ENCODE measurements at places on chromosomes 2 and 18.

- H3K27ac ChIP-seq = peak overlapping the region; percentile 47
- H3K4me1 ChIP-seq = no peaks in the 10 kb centered on the region
- H3K27me3 ChIP-seq = no peaks in the 10 kb centered on the region
- H3K36me3 ChIP-seq = no peaks in the 10 kb centered on the region
- DNase-seq = peak; percentile 22
Measured at GRCh38 chr2:31318361-31319336, 84.7 kb downstream of the EHD3 start.

DNA sequence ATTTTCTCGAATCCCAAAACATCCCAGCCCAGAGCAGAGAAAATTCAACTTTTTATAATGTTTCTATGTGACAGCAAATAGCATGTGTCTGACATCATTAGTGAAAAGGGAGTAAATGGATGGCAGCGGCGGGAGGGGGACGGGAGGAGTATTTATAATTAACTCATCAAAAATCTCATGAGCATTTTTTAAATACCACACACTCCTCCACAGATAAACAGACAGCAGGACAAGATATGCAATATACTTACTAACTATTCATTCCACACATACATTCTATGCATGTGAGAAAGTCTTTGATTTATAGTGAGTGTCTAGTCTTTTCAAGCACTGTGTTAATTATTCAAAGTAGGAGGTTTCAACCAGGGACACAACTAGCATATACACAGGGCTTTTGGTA is 107.6 kb downstream of the LRP2 start:
- H3K27ac ChIP-seq = no peak overlapping the region
- H3K27me3 ChIP-seq = no peaks in the 10 kb centered on the region
- no peak for DNase-seq

DNA sequence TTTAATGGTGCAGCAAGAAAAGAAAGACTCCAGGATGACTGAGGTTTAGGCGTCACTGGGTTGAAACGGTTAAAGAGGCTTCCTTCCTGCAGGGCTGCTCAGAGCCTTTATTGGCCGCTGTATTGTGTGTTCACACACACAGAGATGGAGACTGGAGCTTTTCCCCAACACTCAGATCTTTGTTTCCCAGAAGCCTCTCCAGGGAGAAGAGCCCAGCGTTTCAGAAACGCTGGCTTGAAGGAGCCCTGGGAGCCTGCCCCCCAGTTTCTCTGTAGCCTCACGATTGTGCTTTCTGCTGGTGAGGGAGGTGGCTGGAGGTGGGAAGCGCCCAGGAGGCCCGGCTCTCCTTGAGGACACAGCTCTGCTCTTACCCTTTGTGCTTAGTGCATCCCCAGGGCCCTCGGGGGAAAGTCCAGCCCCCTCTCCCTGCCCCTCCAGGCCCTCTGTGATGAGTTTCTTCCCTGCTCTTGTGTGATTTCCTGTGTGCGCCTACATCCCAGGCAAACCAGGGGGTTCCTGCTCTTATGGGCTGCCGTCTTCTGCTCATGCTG is 37.1 kb downstream of the RRM2 start:
- H3K36me3 ChIP-seq = no peaks in the 10 kb centered on the region
- H3K27me3 ChIP-seq = no peaks in the 10 kb centered on the region
- H3K27ac ChIP-seq = no peak overlapping the region
- H3K4me3 ChIP-seq = no peak overlapping the region

DNA sequence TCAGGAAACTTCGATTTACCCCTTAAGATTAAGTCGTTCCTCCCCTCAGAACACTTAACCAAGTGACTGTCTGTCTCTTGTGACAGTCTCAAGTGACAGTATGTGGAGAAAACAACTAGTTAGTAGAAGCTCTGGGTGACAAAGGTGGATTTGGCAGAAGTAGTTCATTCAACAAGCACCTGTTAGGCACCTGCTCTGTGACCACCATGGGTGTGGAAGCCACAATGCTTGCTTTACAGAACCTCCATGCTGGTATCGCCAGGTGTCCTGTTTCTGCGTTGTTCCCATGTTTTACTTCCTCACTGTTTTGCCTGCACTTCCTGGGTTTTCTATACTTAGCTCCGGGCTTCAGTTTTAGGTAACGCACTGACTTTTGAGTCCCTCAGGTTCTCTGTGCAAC is 337.4 kb upstream of the DCC start:
- no peak overlapping the region for H3K4me3 ChIP-seq
- no peaks in the 10 kb centered on the region for H3K36me3 ChIP-seq
- no peaks in the 10 kb centered on the region for H3K4me1 ChIP-seq
- H3K27ac ChIP-seq = no peak overlapping the region
- DNase-seq = no peak

- no peak overlapping the region for H3K4me3 ChIP-seq
- H3K36me3 ChIP-seq = no peaks in the 10 kb centered on the region
- no peak for DNase-seq
- H3K27me3 ChIP-seq = no peaks in the 10 kb centered on the region
- H3K4me1 ChIP-seq = no peaks in the 10 kb centered on the region
- no peak overlapping the region for H3K27ac ChIP-seq
Measured at GRCh38 chr2:58903427-58903826, 662.3 kb upstream of the FANCL start.

DNA sequence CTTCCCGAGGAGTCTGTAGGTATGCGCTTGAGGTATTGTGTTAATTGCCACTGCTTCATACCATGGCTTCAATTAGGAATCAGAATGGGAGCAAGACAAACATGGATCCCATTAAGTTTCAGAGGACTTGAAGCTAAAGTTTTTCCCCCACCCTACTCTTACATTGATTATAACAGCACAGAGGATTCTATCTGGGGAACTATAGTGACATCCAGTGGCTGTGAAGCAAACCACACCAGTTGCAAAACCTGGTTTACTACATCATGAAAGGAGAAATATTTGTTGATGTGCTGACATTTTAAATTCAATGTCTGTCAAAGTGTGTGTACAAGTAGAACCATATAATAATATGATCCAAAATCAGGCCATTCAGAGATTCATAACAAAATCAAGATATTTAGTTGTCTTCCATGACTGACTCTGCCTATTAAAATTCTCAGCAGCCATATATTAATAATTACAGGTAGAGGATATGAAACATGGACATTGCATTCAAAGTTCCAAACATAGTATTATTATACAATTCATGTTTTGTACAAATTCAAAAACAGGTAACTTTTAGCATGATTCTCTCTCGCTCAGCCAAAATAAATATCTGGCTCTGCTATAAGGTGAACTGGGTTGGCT is 82.9 kb downstream of the GRB14 start:
- no peaks in the 10 kb centered on the region for H3K27me3 ChIP-seq
- DNase-seq = no peak
- H3K4me3 ChIP-seq = no peak overlapping the region
- no peaks in the 10 kb centered on the region for H3K36me3 ChIP-seq

Data from colonic mucosa (tissue), 4 donors.